ENCODE measurements at places on chromosomes 5 and 9.

GRCh38 chr9:91029650-91030361 lies 228.2 kb downstream of the SYK start:
- DNase-seq = no peak

- no peak for DNase-seq
Measured at GRCh38 chr5:122864400-122864799, 19.0 kb downstream of the SNX24 start.

- DNase-seq = no peak
Measured at GRCh38 chr5:146342882-146343865, 4.5 kb downstream of the POU4F3 start.

DNA sequence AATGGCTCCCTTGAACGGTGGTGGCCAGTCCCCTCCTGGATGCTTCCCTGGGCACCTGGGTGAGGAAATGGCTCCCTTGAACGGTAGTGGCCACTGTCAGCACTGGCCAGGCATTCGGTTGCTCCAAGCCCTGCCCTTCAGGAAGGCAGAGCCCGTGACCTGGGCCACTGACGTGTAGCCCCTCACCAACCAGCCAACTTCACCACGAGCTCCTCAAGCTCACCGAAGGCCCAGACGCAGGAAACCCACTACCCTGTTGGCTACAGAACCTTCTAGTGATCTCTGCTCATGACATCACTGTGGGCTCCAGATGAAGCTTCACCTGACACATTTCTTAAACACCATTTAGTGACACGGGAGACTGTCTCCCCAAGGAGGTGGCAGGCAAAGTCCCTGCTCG lies 9.2 kb downstream of the SLC6A3 start:
- no peak for DNase-seq

DNA sequence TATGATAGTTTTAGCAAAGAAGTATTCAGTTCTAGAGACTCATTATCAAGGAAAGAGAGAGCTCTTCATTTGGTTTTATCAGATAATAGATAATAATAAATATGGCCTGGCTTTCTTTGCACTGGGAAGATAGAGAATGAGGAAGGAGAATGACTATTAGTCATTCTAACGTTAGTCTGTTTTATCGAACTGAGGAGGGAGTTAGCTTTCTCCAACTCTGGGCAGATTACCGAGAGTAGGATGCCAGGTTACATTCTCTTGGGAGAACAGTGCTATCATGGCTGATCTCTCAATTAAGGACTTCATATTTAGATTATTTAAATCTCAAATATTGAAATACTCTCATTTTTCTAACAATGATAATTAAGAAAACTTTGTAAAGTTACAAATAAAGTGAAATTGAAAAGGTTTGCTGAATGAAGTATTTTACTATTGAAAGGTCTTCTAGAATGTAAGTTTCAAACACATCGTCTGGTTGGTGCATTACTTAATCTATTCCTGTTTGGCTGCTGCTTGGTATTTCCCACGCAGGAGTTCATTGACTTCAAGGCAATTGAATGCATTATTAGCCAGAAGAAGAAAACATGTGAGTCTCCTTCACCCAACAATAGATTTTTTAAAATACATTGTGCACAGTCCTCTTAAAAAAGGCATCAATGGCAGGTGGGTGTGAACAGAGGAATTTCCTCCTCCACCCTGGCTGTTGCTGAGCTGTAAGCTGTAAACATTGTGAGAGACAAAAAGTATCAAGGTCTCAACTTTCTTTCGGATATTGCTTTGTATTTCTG lies 140.8 kb downstream of the C9orf152 start:
- DNase-seq = no peak

GRCh38 chr9:124340219-124341069 lies 74.8 kb downstream of the PSMB7 start:
- DNase-seq = no peak

- no peak for DNase-seq
Measured at GRCh38 chr9:37295178-37295577, 127.3 kb upstream of the GRHPR start.

- DNase-seq = no peak
Measured at GRCh38 chr9:2085716-2086115, 70.6 kb downstream of the SMARCA2 start.

- no peak for DNase-seq
Measured at GRCh38 chr9:135959814-135960213, 1.4 kb downstream of the UBAC1 start.
